Right cardiac atrium (tissue), 5 donors: ENCODE measurements at places on chromosomes 1 and 21. TPM values are rescaled to one million over a fixed set of nuclear protein-coding genes. Genes with fewer than 3 reads are reported as not detected.
A peak's percentile ranks its signal among the peaks of the same experiment; 100 is the strongest.

RNF220 gene
- 71.0 TPM for total RNA-seq

BMP8A gene
- 2.0 TPM for total RNA-seq

SLC16A4 gene
- total RNA-seq, result 4.6 TPM

ZMYND12 gene
- 1.7 TPM for total RNA-seq

ALX3 gene
- total RNA-seq, result not detected

ROR1 gene
- 32.5 TPM for total RNA-seq

GRCh38 chr1:169180174-169180573 lies 73.7 kb downstream of the ATP1B1 start:
- DNase-seq, result no peak

GRCh38 chr1:72336776-72337175 lies 54.4 kb upstream of the NEGR1 start:
- no peak for DNase-seq

GRCh38 chr1:207998691-207999090 lies 87.8 kb upstream of the CD34 start:
- no peak for DNase-seq

GRCh38 chr1:152160576-152160975 lies 1.5 kb upstream of the RPTN start:
- no peak for DNase-seq

GRCh38 chr1:217407534-217408001 lies 223.3 kb downstream of the GPATCH2 start:
- DNase-seq, result peak; percentile 35

DNA sequence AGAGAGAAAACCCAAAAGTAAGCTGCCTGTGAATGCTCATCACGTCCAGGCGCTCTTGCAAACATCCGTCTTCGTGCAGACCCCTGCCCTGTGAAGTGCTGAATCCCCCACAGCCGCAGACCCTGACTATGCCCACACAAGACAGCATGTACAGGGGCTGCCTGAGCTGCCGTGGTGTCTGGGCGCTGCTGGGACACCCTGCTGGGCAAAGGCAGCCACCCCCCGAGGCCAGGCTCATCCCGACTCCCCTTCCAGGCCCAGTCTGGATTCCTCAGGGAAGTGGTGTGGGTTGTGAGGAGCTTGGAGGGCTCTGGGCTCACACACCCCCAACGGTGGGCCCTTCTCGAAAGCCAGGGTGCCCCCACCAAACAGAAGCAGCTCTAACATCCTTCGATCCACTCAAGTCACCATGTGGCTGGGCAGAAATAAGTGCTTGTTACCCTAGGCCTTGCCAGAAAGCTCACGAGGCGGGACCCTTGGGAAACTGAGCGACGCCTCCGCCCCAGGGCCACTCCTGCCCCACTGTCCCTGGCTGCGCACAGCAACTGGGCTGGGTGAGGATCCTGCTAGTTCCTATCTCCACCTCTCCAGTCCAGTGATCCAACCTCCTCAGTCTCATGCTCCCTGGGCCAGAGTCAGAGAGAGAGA lies 4.8 kb upstream of the WNT9A start:
- DNase-seq, result peak; percentile 56

- DNase-seq, result no peak
Measured at GRCh38 chr1:233459968-233460367, 132.4 kb downstream of the MAP3K21 start.

DNA sequence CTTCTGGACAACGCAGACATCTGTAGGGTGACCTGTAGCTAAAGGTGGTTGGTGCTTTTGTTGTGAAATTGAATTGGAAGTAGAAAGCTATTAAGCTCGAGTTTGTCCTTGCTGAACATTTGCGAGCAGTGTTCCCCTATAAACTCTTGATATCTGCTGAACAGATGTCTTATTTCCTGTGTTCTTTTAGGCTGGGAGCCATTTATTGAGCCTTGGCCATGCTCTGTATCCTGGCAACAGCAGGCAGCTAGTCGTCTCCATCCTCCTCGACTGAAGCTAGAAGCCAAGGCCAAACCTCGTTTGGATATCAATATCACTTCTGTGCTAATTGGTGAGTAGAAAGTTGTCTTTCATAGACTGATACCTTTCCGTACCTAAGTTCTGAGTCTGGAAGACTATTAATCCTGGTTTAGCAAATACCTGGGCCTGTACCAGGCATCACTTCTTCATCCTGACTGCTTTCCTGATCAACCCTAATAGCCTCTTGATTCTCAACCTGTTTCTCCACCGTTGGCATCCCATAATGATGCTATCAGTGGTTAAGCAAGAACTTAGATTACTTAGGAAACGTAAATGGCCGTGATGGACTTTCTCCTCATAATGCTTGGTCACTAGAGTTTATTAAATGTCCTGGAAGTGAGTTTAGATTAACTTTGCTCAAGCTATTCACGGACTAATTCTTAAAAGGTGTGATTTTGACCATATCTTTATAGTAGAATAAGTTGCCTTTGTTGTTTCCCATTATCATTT lies 103.4 kb downstream of the VPS13D start:
- DNase-seq, result peak; percentile 44

GRCh38 chr1:202361701-202362100 lies 13.2 kb downstream of the PPP1R12B start:
- DNase-seq, result no peak

GRCh38 chr1:24167008-24167407 lies 20.1 kb downstream of the IFNLR1 start:
- no peak for DNase-seq

DNA sequence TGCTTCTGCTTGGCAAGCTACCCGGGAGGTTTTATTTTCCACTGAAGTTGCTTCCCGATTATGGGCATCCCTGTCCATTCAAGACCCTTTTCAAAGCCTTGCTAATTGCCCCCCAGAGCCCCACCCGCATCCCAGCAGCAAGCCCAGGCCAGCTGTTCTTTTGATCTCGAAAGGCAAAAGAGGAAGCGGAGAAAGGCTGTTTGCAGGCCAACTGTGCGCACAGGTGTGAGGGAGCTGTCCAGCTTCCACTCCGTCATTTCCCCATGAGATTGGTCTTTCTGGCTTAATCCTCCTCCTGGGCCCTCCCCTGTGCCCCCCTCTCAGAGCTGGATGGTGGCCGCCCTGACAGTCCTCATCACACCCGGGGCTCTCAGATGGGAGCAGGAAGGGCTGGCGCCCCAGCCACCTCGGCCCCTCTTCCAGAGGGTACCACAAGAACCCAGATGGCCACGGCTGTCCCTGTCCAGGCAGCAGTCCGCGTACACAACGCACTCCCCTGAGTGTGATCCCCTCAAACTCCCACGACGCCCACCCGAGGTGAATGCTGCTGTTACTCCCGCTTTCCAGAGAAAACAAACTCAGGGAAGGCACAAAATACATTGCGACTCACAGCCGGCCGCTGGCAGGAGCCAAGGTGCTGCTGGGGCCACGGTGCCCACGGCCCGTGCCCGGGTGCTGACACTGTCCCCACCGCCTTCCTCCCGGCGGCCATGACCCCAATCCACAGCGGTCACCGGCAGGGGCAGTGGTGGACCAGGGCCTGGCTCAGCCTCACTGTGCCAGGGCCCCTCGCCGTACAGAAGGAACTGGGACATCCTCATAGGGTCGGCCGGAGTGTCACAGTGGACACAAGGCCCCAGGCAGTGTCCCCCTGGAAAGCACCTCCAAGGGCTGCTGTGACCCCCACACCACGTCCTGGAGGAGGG lies 121.9 kb downstream of the CRYAA start:
- DNase-seq, result no peak

- DNase-seq, result peak; percentile 75
Measured at GRCh38 chr1:160206036-160206389, 829 bp downstream of the PEA15 start.

DNA sequence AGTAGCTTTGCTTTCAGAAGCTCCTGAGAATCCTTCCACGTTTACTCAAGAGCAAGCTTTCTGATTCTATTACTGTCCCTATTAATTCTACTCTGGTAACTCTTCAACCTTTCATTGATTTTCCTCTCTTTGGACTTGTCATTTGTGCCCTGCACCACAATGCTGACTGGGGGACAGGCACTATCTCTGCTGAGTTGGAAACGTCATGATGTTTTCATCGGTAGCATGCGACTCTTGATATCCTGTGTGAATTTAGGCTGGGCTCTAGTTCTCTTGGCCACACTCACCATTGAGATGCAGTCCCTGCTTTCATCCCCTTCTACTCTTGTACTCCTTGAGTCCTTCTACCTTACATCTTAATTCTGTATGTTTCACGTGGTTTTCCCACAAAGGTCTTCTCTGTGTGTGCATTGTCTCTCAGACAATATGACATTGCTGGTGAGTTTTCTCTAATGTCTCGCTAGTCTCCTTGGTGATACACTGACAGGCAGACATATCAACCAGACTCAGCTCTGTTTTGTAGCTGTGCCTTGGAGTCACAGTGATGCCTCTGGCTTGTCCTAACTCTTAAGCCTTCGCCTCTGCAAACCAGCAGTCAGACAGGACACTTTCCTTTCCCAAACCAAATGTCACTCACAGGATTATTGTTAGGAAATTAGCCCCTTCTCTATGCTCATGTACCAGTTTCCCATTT lies 223.6 kb upstream of the ADGRL2 start:
- no peak for DNase-seq
